ENCODE measurements at places on chromosomes 2 and 18.

GRCh38 chr2:72765997-72766609 is 59.7 kb downstream of the EXOC6B start:
- DNase-seq, result no peak

- DNase-seq, result no peak
Measured at GRCh38 chr2:124426625-124427024, 401.5 kb downstream of the CNTNAP5 start.

GRCh38 chr2:76448956-76449355 is 738.2 kb upstream of the GCFC2 start:
- DNase-seq, result no peak

DNA sequence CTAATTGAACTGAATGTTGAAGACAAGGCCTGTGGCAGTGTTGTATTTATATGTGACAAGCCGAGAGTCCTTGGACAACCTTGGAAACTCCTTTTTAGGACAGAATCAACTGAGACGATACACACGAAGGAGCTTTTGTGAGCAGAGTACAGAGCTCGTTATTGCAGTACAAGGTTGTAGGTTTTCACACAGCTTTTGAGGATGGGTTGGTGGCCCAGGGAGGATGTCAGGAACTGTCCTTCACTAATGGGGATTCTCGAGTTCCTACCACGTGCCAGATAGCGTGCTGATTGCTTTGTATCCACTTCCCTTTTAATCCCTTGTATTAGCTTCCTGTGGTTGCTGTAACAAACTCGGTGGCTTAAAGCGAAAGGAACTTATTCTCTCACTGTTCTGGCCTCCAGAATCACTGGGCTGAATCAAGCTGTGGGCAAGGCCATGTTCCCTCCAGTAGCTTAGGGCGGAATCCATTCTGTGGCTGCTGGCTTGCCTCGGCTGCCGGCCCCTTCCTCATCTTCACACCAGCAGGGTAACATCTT is 20.2 kb downstream of the INPP4A start:
- no peak for DNase-seq

- no peak for DNase-seq
Measured at GRCh38 chr2:53231908-53232307, 535.7 kb upstream of the CHAC2 start.

- no peak for DNase-seq
Measured at GRCh38 chr18:10776493-10776892, 250.7 kb downstream of the NAPG start.

DNA sequence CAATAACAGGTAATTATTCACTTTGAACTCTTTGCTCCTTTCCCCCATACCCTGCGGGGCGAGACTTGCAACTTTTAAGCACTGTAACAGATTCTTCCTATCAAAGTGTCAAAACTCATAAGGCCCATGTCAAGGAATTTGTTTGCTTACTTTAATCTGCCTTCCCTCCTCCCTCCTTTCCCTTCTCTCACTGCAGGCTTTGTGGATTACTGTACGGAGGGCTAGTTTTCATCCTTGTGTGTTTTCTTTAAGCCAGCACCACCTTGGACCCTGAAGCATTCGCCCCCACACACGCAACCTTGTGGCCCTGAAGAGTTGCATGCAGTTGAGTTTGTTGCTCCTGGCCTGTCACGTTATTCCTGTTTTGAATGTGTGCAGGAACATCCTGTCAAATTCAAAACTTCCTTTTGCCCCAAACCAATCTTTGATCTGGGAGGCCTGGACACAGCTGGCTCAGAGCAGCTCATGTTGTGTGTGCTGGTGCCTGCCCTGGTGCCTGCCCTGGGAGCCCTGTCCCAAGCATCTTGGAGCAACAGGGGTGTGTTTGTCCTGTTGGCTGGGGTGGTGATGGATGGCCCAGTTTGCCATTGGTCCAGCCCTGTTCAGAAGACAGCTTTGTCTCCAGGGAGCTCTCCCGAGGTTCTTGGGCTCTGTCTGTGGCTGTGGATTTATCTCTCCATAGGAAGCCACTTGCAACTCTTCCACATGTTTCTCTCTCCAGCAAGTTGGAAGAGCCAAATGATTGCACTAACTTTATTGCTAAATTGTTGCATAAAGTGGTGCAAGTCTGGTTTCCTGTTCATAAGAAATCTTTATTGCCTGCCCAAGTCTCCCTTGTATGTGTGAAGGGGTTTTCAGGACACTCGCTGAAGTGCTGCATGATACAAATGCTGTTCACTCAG is 199.6 kb downstream of the VAPA start:
- no peak for DNase-seq

DNA sequence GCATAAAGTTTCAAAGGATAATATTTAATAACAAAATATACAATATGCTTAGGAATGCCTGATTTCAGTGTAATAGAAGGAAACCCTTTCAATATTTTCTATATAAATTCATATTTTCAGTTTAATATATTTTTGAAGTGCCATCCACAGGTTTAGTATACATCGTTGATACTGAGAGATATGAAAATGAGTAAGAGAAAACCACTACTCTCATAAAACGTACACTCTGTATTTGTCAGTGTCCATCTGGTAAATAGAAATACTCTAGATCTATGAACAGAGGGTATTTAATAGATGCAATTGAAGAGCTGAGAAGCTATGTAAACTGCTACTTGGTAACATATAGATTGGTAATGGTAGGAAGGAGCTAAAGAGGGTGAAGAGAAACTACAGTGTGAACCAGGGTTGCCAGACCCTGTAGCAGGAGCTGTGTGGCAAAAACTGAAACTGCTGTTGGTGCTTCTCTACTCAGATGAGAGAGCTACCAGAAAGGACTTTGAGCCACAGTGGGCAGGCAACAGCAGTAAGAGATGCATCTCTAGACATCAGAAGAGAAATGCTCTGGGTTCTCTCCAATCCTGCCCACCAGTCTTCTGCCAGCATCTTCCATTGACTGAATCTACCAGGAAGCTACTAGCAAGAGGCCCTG is 187.4 kb downstream of the CCDC102B start:
- DNase-seq, result no peak

DNA sequence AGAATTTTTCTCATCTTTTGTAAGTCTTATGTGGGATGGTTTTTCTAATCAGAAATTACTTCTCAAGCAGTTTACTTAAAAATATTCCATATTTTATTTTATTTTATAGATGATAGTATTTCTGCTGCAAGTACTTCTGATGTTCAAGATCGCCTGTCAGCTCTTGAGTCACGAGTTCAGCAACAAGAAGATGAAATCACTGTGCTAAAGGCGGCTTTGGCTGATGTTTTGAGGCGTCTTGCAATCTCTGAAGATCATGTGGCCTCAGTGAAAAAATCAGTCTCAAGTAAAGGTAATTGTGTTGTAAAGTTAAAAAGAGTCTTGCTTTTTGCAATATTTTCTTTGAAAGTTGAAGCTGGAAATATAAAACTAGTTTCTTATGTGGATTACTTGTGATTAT is 76.2 kb downstream of the EML4 start:
- DNase-seq, result no peak

GRCh38 chr2:173232956-173233744 is 121.5 kb upstream of the CDCA7 start:
- no peak for DNase-seq

DNA sequence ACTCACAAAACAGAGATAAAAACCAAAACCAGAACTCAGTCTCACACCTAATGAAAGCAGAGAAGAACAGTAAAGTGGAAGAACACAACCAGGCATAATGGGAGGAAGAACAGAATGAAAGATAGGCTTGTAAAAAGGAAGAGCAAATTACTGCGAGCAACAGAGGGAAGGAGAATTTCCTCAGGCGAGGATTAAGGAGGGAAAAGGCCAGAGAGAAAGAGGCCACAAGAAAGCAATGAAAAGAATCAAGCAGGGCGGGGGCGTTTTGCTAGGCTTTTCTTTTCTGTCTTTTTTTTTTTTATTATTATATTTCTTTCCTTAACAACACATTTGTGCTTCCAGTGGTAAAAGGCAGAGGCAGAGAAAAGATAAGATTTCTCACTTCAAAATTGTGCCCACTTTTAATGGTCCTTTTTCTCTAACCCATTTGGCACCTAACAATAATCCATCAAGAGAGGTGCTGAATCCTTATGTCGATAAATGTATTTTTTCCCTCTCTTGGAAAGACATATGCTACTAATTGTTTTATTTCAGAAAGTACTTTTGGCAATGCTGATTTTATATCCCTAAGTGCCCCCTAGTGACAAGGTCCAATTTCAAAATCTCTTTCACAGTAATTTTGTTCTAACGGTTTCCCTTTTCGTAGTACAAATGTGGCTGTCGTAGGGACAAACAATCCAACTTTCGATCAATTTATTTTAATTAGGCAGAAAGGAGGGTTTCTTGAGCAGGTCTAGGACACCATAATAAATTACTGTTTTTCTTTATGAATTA is 138.7 kb upstream of the AQP4 start:
- no peak for DNase-seq

DNA sequence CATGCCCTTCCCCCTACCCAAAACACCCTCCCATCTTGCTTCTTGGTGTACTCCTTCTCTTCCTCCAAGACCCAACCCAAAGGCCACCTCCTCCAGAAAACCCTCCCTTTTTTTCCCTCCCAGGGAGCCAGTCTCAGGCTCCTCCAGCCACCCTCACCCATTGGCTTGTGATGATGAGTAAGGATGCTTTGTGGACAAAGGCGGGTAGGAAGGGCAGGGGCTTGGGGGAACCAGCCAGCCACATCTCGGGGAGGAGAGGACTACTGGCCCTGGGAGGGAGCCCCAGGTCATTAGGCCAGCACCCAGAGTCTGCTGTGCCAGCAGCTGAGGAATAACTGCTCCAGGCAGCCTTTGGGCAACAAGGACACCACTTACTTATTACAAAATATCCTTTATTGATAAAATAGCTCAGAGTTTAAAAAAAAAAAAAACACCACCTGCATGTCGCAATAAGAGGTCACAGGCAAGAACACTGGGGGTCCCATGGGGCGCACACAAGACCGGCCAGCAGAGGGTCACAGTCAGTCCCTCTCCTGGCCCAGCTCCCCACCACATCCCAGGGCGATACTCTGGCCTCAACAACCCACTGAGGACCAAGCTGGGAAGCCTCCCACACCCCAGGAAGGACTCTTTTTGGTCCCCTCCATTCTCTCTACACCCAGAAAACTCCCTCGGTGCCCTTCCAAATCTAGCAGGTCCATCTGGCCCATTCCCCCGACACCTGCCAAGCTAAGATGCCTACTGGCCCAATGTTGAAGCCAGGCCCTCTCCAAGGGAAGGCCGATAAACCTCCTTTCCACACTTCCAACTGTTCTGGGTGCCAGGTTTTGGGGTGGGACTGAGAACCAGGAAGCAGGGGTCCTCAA is 3.6 kb downstream of the ADRA2B start:
- DNase-seq, result no peak

GRCh38 chr2:205460217-205460616 is 222.1 kb upstream of the NRP2 start:
- DNase-seq, result no peak

DNA sequence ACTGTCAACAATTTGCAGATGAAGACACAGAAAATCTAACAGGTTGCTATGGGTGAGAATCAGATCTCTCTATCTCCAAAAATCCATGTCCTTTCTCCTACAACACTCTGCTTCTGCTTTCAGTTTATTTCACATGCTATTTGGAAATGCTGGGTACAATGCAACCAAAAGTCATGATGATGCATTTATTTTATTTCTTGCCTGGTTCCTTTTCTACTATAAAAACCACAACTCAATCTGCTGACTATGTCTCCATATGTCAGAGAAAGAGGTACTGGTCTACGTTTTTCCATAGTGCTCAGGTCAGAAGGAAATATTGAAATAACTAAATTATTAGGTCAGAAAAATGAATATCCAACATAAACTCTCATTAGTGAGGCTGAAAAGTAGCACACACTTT is 20.5 kb downstream of the RAD51AP2 start:
- no peak for DNase-seq

GRCh38 chr2:197868206-197868605 is 63.8 kb downstream of the PLCL1 start:
- DNase-seq, result no peak

GRCh38 chr2:187424146-187424545 is 23.9 kb downstream of the CALCRL start:
- DNase-seq, result no peak

- no peak for DNase-seq
Measured at GRCh38 chr2:67952066-67952465, 110.7 kb downstream of the C1D start.

- DNase-seq, result no peak
Measured at GRCh38 chr2:222423632-222424275, 589 bp upstream of the SGPP2 start.

GRCh38 chr2:205511641-205512040 is 170.7 kb upstream of the NRP2 start:
- no peak for DNase-seq

- DNase-seq, result no peak
Measured at GRCh38 chr2:101627285-101628029, 70.0 kb upstream of the MAP4K4 start.

- no peak for DNase-seq
Measured at GRCh38 chr18:7725897-7726296, 158.8 kb downstream of the PTPRM start.

DNA sequence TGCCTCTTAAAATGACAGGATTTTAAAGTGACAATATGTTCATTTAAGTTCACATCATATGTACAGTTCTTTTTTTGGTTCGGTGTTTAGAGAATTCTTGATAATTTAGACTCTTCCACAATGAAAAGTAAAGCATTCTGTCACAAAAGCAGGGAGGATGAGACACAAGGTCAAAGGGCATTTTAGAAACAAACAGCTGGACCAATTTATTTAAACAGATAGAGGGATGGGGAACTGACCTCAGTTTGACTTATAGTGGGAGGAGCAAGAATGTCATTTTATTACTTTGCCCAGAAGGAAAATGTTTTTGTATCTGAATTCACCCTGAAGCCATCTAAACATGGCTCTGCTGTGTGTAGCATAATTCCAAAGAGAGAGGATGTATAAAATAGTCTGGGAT is 128.5 kb downstream of the MEIS1 start:
- DNase-seq, result no peak

DNA sequence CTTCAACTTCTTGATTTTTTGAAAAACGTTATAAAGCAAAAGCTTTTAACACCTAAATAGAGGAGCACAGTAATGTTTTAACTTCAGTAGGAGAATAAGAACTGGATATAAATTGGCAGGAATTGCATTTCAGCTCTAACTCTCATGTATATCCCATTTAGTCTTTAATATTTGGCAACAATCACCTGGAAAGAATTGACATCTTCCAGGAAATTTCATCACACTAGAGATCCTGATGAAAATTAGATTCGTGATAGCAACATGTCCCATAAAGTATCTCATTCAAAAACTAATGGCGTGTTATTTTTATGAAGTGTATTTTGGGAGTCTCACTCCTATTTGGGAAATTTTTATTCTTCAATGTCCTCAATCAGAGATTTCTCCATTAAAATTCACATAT is 131.1 kb upstream of the DNAJC10 start:
- DNase-seq, result no peak

GRCh38 chr2:96407041-96407918 is 71.7 kb downstream of the NCAPH start:
- peak; percentile 10 for DNase-seq

GRCh38 chr18:67862069-67862468 is 345.5 kb upstream of the DSEL start:
- no peak for DNase-seq

All from NCI-H187 treated with DMSO at 0.1 percent for 48 hours (cell line).